Endothelial cell of umbilical vein (primary cell): ENCODE measurements at places on chromosomes 16 and 17. TPM values are rescaled to one million over a fixed set of nuclear protein-coding genes. Genes with fewer than 3 reads are reported as not detected.

The CCDC40 gene
- 4.1 and 5.5 TPM in 2 replicates for total RNA-seq

The KATNB1 gene
- 25.9 and 28.6 TPM in 2 replicates for total RNA-seq

The RFNG gene
- total RNA-seq, result 33.7 and 36.9 TPM in 2 replicates

The THOC6 gene
- 23.9 and 24.1 TPM in 2 replicates for total RNA-seq

The FBXW10B gene
- total RNA-seq, result 0.90 and 2.5 TPM in 2 replicates

The FKBP10 gene
- 163 and 168 TPM in 2 replicates for total RNA-seq

The CACNB1 gene
- 12.3 and 14.6 TPM in 2 replicates for total RNA-seq

The ZNF423 gene
- 3.2 and 8.1 TPM in 2 replicates for total RNA-seq

The GRIN2A gene
- total RNA-seq, result not detected in 2 replicates

The C16orf86 gene
- 0.62 and 1.2 TPM in 2 replicates for total RNA-seq

The ADORA2B gene
- 6.5 and 9.8 TPM in 2 replicates for total RNA-seq

The TP53TG3F gene
- total RNA-seq, result not detected in 2 replicates

The KCNJ18 gene
- total RNA-seq, result not detected in 2 replicates

The TMC7 gene
- total RNA-seq, result 6.9 and 7.0 TPM in 2 replicates

The CTRL gene
- 1.0 and 1.8 TPM in 2 replicates for total RNA-seq

The HEATR9 gene
- not detected in 2 replicates for total RNA-seq

The OTOP2 gene
- not detected in 2 replicates for total RNA-seq

The CES5A gene
- total RNA-seq, result not detected in 2 replicates

The ABCA6 gene
- 16.8 and 30.5 TPM in 2 replicates for total RNA-seq

The TNRC6A gene
- 62.7 and 74.5 TPM in 2 replicates for total RNA-seq

The TBC1D3G gene
- total RNA-seq, result not detected in 2 replicates

The ALOXE3 gene
- not detected in 2 replicates for total RNA-seq

The GOSR2 gene
- total RNA-seq, result 53.0 and 54.7 TPM in 2 replicates

The CDYL2 gene
- 71.3 and 82.8 TPM in 2 replicates for total RNA-seq

The PPY gene
- not detected in 2 replicates for total RNA-seq

The MMP25 gene
- total RNA-seq, result 0.21 and 0.35 TPM in 2 replicates

The ZG16 gene
- total RNA-seq, result not detected in 2 replicates

The VTN gene
- total RNA-seq, result not detected in 2 replicates

The C1QTNF1 gene
- 3.8 and 4.0 TPM in 2 replicates for total RNA-seq

The KCNJ2 gene
- total RNA-seq, result 11.5 and 15.5 TPM in 2 replicates

The MARF1 gene
- total RNA-seq, result 54.3 and 58.5 TPM in 2 replicates

The CCDC154 gene
- total RNA-seq, result 0.25 and 0.75 TPM in 2 replicates

The PRSS33 gene
- total RNA-seq, result not detected in 2 replicates

The NOG gene
- total RNA-seq, result 2.1 and 2.3 TPM in 2 replicates

The RSL1D1 gene
- 127 and 132 TPM in 2 replicates for total RNA-seq

The MAP2K6 gene
- total RNA-seq, result 11.4 and 13.9 TPM in 2 replicates

The MYH13 gene
- not detected in 2 replicates for total RNA-seq

The HSD17B1 gene
- total RNA-seq, result 0.62 and 1.0 TPM in 2 replicates

The TEX19 gene
- not detected in 2 replicates for total RNA-seq

The ELAC2 gene
- total RNA-seq, result 64.8 and 71.6 TPM in 2 replicates

The ATP2A3 gene
- total RNA-seq, result 0.55 and 0.78 TPM in 2 replicates

The SMTNL2 gene
- total RNA-seq, result not detected in 2 replicates

The CES3 gene
- not detected in 2 replicates for total RNA-seq

The ARL5C gene
- not detected in 2 replicates for total RNA-seq

The IKZF3 gene
- total RNA-seq, result not detected in 2 replicates

The DRC3 gene
- total RNA-seq, result 1.6 and 2.3 TPM in 2 replicates

The GNG13 gene
- total RNA-seq, result not detected in 2 replicates

The ICAM2 gene
- 514 and 586 TPM in 2 replicates for total RNA-seq

The NUPR1 gene
- total RNA-seq, result 1.8 and 4.9 TPM in 2 replicates

The CSH1 gene
- total RNA-seq, result not detected in 2 replicates

The HOXB1 gene
- not detected in 2 replicates for total RNA-seq

The OVCA2 gene
- 40.9 and 41.3 TPM in 2 replicates for total RNA-seq

The HAS3 gene
- total RNA-seq, result 1.8 TPM in 2 replicates

The SOST gene
- not detected in 2 replicates for total RNA-seq

The CA7 gene
- not detected in 2 replicates for total RNA-seq
